ENCODE measurements at places on chromosomes 2 and 18.

GRCh38 chr2:61343141-61343540, 127.7 kb downstream of the USP34 start:
- no peak for DNase-seq

- no peak for DNase-seq
Observed at GRCh38 chr18:48769006-48769636, 181.6 kb downstream of the SMAD7 start.

DNA sequence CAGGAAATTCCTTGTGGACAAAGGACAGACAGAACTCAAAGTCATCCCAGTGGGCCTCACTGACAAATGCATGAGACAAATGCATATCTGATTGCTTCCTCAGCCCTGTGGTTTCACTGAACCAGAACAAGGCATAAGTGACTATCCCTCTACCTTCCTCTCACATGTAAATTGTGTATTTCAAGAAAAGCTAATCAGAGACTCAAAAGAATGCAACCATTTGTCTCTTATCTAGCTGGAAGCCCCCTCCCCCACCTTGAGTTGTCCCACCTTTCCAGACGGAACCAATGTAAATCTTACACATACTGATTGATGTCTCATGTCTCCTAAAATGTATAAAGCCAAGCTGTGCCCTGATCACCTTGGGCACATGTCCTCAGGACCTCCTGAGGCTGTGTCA, 102.0 kb upstream of the TMEM200C start:
- DNase-seq = no peak

- DNase-seq = no peak
Observed at GRCh38 chr2:110157153-110157793, 41.7 kb upstream of the MALL start.

DNA sequence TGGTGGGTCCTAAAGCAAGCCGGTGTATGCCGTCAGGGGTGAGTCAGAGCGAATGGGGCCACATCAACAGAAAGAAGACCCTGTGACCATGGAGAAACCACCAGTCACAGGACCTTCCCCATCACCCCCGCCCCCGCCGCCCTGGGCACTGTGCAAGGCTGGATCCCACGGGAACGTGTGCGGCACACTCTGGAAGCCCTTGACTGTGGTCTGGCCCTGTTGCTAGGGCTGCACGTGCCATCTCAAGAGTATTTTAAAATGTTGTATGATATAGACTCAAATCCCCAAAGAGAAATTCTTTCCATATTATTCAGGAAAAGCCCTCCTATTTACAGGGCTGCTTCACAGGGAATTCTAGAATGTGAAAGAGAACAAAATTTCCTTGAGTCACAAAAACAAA, 174.8 kb downstream of the BCL2 start:
- no peak for DNase-seq

DNA sequence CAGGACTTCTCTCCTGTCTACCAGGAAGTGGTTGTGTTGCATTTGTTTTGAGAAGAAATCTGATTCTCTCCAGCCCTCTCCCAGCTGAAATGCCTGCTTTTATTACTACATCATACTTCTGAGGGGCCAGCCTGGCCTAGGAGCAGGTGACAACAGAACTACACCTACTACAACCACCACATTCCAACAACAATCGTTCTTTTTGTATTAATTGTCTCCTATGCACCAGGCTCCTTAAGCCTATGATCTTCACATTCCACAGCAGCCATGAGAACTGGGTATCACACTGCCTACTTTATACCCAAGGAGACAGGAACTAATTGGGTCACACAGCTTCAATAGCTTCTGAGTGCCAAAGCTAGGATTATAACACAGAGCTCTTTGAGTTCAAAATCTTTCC, 167.7 kb downstream of the TDRD15 start:
- no peak for DNase-seq

Data from cortex of kidney (tissue), 1 donor.